ENCODE measurements at places on chromosomes 6 and 20.

- no peak for DNase-seq
Measured at GRCh38 chr20:57772349-57772964, 62.6 kb upstream of the PMEPA1 start.

DNA sequence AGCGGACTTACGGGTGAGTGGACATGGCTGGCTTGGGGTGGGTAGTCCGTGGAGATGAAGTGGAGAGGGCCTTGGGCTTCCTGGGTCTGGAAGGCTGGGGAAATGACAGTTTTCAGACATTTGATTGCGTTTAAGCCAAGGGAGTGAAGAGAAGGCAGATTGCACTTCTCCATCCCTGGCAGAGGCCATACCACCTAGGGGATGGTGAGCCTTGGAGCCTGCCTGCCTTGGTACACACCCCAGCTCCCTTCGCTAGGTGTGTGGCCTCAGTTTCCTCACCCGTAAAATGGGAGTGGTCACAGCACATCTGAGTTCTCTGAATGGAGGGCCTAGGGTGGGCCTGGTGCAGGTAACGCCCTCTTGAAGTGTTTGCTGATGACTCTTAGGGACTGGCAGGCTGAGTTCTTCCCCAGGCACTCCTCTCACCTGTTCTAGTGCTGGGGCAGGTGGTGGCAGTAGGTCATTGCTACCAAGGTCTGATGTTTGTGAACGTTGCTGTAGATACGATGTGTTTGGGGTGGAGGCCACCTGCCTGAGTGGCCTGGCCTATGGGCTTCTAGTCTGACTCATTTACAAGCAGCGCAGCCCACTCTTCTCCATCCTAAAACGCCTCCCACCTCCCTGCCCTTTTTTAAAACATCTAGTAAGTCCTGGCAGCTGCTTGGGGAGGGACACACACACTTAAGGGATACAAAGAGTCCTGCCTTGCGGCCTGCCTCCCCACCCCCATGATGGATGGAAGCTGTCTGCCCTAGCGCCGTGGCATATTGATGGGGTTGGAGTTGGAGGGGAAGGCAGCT, 2.3 kb downstream of the RBM38 start:
- no peak for DNase-seq

- DNase-seq: no peak
Measured at GRCh38 chr6:125913864-125914351, 42.7 kb upstream of the HINT3 start.

GRCh38 chr6:160950507-160950906, 41.1 kb upstream of the MAP3K4 start:
- DNase-seq: no peak

GRCh38 chr6:54860132-54860531, 13.6 kb downstream of the FAM83B start:
- no peak for DNase-seq
